ENCODE measurements at places on chromosomes 6 and 20.

GRCh38 chr6:85402071-85402470 is 47.8 kb upstream of the NT5E start:
- no peak for DNase-seq

- no peak for DNase-seq
Measured at GRCh38 chr20:14235355-14235754, 102.1 kb downstream of the FLRT3 start.

- no peak for DNase-seq
Measured at GRCh38 chr6:91415031-91415605, 828.2 kb upstream of the MAP3K7 start.

- DNase-seq: no peak
Measured at GRCh38 chr20:13736436-13737191, 48.1 kb downstream of the ESF1 start.

GRCh38 chr6:157314705-157315321 is 8.5 kb downstream of the TMEM242 start:
- DNase-seq: no peak

DNA sequence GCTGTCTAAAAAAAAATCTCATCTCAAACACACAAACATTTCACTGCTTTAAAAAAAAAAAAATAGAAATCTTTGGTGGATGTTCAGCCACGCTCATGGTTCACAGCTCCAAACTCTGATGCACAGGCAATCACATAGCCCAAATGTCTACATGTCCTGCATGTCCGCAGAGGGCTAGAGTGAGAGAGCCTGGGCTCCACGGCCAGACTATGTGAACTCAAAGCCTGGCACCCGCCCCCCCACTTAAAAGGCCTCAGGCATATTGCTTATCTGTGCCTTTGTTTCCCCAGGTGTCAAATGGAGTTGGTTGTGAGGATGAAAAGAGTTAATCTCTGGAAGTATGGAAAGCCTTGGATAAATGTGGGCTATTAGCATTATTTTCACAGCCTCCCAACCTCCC is 10.5 kb upstream of the PTGIS start:
- DNase-seq: no peak

- peak; percentile 1 for DNase-seq
Measured at GRCh38 chr6:106334646-106335448, 9.3 kb upstream of the ATG5 start.

GRCh38 chr6:39381550-39382140 is 59.1 kb upstream of the KCNK16 start:
- no peak for DNase-seq

GRCh38 chr6:14921878-14922671 is 323.8 kb upstream of the JARID2 start:
- no peak for DNase-seq

- DNase-seq: no peak
Measured at GRCh38 chr6:52788478-52788877, 15.1 kb downstream of the GSTA1 start.

All from hippocampal formation (tissue), 2 donors.